ENCODE measurements at places on chromosomes 4 and X.

DNA sequence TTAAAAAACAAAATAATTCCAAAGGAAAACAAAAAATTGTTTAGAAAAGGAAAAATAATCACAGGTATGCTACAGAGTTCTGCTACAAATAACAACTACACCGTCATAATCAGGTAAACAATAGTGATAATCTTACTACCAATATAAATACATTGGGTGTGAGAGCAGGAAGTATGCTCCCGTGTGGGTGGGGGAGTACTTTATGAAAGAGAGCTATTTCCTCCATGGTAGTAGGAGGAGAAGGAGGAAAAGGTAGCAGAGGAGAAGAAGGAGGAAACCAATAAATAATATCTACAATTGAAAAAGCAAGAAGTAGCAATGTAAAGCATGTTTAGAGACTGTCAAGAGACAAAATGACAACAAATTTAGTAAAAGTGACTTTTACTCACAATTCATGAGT lies 35.1 kb downstream of the TEC start:
- no peak for DNase-seq

- DNase-seq = no peak
These were observed 317.1 kb downstream of the DCTD start for GRCh38 chr4:182600093-182600492.

GRCh38 chrX:106042296-106042695 lies 3.8 kb upstream of the SERPINA7 start:
- DNase-seq = no peak

GRCh38 chr4:57162499-57163019 lies 52.4 kb upstream of the IGFBP7 start:
- DNase-seq = no peak

DNA sequence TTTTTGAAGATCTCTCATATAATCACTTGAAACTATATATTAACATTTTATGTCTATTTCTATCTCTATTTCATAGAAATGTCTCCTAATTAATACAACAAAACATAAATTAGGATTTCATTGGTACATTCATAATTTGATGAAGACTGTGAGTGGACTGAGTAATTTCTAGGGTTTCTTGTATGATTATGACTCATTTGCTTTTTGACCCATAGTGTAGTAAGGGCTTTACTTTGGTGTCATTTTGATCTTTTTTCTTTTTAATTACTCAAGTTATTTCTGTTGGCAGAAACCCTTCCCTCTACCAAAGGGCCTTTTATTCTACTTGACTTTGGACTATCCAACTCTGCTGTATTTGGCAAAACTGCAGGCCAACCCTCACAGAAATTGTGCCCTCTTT lies 207.9 kb upstream of the MAGEB16 start:
- DNase-seq = no peak

GRCh38 chr4:113665036-113665435 lies 96.5 kb downstream of the CAMK2D start:
- no peak for DNase-seq

DNA sequence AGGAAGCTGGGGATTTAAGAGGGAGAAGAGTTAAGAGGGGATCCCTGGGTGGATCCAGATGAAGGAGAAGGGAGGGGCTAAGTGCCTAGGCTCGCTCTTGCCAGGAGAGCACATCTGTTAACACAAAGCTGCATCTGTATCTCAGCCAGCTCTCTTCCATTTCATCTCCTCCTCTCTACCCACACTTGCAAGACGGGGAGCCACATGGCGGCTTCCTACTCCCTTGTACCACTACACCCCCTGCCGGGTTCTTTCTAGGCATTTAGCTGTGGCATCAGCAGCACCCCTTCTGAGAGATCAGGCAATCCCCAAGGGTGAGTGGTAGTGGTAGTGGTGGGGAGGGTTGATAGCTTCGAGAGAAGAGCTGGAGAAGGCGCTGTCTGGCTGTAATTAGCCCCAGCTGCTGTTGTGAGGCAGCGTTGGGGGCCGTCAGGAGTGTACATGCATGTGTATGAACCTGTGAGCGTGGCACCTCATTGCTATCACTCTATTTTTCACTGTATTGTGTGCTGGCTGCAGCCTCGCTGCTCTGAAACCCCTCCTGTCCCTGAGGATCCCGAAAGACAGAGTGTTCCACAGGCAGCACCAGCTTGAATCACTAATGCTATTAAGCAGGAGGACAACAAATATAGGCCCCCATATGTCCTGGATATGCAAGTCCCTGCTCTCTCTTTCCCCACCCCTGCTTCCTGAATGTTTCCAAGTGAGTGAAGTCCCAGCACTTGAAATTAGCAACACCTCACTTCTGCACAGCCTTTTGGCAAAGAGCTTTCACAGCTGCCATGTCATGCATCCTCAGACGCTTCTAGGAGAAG lies 73.7 kb downstream of the RTL9 start:
- DNase-seq = no peak

DNA sequence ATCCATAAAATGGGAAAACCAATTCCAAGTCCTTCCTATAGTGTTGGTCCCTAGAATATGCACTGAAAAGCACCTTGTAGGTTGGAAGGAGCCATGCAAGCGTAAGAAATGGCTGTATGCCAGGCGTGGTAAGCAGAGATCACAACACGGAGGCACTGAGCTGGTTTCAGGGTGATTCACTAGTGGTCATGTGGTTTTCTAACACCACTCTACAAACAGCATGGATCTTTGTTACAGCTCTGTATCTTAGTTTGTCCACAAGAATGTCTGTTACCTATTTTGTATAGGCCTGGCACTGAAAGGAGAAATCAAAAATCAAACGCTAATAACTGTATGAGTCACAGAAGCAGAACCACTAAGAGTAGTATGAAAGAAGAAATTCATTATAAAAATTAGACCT lies 71.9 kb downstream of the MAGEB17 start:
- DNase-seq = no peak

DNA sequence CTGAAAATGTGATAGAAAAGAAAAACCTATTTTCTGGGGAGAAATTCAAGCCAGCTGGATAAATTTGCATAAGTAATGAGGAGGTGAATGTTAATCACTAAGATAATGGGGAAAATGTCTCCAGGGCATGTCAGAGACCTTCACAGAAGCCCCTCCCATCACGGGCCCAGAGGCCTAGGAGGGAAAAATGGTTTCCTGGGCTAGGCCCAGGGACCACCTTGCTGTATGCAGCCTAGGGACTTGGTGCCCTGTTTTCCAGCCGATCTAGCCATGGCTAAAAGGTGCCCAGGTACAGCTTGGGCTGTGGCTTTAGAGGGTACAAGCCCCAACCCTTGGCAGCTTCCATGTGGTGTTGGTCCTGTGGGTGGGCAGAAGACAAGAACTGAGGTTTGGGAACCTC lies 46.6 kb upstream of the TRPC5OS start:
- no peak for DNase-seq

DNA sequence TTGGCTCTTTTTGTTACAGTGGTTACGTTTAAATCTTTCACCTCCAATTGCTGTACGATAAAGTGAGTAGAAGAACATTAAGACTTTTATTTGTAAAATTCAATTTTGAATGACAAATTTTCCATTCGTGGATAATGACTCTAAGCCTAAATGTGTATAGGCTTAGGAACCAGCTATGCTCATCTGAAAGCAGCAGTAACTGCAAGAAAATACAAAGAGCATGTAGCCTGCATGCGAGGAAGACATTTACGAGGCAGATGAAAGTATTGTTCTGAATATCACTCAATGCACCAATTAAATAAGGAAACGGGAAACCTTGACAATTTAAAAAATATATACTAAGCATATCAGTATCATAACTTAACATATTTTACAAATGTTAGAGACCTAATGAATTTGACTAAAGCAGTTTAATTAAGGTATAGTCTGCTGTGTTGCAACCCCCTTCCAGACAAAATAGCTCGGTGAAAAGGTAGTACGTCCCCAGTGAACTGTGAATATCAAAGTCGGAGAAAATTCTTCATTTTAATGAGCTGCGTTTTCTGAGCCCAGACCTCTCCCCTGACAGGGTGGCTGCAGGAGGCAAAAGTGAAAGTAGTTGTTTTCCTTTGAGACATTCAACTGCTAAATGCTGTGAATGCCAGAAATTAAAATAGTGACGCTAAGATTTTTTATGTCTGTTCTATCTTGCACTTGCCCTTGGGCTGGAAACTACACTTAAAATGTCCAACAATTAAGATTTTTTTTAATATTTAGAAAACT lies 1236.5 kb upstream of the TENM3 start:
- DNase-seq = no peak

DNA sequence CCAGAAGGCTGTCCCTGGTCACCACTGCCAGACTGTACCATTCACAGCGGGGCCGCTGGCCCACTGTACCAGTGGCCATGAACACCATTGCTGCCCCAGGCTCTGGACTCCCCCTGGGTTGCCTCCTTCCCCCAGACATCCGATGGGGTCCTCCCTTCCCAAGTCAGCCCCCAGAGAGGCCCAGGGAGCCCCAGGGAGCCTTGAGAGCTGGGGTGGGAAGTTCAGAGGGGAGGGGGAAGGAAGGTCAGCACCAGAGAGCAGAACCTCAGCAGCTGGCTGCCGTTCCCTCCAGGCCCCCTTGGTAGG lies 441 bp upstream of the ARHGAP4 start:
- DNase-seq = no peak

DNA sequence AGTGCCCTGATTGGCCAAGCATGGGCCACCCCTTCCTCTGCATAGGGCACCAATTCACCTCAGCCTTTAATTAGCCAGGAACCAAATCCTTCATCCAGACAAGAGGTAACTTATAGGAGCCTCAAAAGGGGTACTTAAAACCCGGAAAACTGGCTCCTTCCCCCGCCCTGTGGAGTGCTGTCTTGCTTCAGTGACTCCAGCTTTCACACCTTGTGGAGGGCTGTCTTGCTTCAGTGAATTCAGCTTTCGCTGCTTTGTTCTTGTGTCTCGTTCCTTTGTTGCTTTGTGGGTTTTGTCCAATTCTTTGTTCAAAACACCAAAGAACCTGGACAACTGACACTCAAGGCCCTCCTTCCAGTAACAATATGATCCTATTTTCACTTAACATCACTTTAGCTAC lies 82.2 kb upstream of the FRG1 start:
- DNase-seq = no peak

- no peak for DNase-seq
These were observed 7.0 kb downstream of the MXD4 start for GRCh38 chr4:2254665-2255500.

DNA sequence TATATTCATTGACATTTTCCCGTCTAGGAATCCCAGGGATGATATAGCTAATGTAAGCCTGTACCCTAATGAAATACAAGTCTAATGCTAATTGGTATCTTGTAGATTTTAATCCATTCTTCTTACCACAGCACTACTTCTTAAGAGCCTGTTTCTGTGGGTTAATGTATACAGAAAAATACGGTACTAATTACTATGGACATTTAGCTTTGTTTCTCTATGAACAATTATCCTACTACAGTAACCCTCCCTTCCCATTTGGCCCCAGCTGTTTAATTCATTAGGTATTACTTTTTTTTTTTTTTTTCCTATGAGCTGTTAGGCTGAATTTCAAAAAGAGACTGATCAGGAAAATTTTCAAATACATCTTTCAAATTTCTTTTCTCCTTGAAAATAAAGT lies 245.1 kb upstream of the SLC7A11 start:
- DNase-seq = no peak

DNA sequence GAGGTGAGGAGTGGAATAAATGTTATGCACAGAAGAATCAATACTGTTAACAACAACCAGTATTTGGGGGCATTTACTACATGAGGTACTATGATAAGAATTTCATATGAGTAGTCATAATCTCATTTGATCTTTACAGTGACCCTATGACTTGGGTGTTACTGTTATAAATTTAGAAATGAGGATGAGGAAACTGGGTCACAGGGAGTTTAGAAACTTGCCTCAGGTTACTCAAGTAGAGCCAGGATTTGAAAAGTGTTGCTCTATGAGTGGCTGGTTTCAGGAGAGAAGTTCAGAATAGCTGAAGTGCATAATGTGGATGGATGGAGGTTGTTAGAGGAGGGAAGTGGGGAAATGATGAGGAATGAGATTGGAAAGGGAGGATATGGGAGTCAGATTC lies 16.6 kb upstream of the DDIT4L start:
- DNase-seq = no peak

DNA sequence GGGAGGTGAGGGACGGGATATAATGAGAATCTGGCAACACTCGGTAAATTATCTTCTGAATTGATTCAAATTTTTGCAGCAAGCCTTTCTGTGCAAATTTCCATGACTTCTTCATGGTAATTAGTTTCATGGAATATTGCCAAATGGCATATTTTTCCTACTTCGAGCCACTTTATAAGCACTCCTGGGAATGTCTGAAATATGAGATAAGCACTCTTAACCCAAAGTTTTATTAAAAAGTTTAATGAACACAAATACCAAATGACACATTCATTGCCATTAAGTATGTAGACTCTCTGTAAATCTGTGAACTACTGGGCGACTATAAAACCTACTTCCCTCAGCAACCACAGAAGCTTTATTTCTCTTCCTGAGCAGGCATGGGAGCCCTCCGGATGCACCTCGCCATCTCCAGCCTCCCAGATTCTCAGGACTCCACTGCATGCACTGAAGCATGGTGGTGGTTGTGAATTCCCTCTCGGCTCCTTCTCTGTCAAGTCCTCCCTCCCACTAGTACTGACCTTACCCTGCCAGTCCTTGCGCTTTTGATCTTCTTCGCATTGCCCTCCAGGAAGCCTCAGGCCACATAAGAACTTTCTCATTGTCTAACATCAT lies 154.4 kb upstream of the RPL34 start:
- no peak for DNase-seq

GRCh38 chr4:152359208-152360044 lies 176.5 kb downstream of the FBXW7 start:
- DNase-seq = no peak

- no peak for DNase-seq
These were observed 17.2 kb downstream of the TRMT44 start for GRCh38 chr4:8457646-8458252.

DNA sequence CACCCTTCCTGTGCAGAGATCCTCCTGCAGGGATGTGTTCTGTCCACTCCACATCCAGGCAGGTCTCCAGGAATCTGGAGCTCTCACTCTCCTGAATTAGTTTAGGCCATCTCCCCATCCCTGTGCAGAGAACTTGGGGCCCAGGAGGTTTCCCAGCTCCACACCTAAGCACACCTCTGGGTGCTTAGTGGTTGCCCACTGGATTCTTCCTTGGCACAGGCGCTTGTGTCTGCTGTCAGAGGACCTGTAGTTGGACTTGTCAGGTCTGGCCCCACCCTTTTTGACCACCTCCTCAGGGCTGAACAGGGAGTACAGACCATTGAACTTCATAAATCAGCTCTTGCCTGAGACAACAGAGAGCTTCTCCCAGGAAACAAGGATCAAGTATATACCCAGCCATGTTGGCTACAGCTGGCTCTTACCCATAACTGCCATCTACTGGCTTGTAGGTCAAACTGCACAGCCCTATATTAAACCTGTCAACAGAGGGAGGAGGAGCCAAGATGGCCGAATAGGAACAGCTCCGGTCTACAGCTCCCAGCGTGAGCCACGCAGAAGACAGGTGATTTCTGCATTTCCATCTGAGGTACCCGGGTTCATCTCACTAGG lies 275.5 kb downstream of the PPARGC1A start:
- no peak for DNase-seq

- no peak for DNase-seq
These were observed 62.1 kb upstream of the XIAP start for GRCh38 chrX:123797543-123798447.

DNA sequence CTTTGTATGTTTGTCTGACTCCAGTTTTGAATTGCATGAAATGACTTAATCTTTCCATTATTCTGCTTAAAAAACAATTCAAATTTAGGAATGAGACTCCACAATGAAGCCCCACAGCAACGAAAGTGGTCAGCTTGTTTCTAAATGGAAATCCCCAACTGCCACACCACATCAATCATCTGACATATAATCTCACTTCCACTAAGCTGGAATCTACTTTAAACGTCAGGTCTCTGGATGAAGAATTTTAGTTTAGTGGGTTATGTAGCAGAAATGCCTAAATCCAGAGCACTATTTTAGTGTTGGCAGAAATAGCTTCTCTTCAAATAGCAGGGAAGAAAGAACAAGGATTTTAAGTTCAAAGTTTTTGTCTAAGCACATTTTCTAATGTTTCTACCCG lies 1.7 kb upstream of the BMP2K start:
- DNase-seq = no peak
